Ovary (tissue), 10 donors: ENCODE measurements at places on chromosomes 5 and 9. TPM values are rescaled to one million over a fixed set of nuclear protein-coding genes. Genes with fewer than 3 reads are reported as not detected.

DNA sequence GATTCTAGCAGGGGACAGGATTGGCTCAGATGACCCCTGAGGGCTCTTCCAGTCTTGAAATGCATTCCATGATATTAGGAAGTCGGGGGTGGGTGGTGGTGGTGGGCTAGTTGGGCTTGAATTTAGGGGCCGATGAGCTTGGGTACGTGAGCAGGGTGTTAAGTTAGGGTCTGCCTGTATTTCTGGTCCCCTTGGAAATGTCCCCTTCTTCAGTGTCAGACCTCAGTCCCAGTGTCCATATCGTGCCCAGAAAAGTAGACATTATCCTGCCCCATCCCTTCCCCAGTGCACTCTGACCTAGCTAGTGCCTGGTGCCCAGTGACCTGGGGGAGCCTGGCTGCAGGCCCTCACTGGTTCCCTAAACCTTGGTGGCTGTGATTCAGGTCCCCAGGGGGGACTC lies 2.9 kb upstream of the MYOZ3 start:
- no peak overlapping the region for H3K27ac ChIP-seq
- H3K4me3 ChIP-seq, result no peak overlapping the region
- H3K36me3 ChIP-seq, result no peaks in the 10 kb centered on the region
- no peaks in the 10 kb centered on the region for H3K27me3 ChIP-seq
- DNase-seq, result no peak

- no peak overlapping the region for H3K27ac ChIP-seq
- H3K4me1 ChIP-seq, result no peaks in the 10 kb centered on the region
- H3K27me3 ChIP-seq, result no peaks in the 10 kb centered on the region
- no peak overlapping the region for H3K4me3 ChIP-seq
- H3K36me3 ChIP-seq, result no peaks in the 10 kb centered on the region
- DNase-seq, result no peak
Observed at GRCh38 chr9:78620303-78620702, 323.4 kb downstream of the PSAT1 start.

DNA sequence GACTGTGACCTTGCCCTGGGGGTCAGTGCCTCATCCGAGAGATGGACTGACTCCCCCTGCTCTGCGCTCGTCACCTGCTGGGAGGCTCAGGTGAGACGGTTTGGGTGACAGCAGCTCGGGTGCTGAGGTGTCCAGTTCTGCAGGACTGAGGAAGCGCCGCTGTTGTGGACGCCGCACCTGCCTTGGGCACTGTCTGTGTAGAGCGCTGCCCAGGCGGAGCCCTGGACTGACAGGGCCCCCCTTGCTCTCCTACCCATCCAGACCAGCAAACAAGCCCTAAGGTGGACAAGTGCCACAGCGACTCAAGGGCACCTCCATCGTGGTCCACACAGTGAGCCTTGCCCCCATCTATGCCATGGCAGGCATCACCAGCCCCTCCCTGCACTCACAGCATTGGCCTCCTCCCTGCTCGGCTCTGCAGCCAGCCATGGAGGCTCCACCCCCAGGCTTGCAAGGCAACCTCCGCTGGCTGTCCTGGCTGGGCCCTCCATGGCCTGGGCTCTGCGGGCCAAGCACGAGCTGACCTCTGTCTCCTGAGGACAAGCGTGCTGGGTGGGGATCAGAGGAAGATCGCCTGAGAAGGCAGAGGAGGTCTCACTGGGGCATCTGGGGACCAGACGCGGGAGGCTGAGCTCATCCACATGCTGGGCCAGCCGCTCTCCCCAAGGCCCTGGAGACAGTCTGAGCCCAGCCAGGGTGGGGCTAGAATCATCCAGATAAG lies 87.1 kb upstream of the COL5A1 start:
- no peaks in the 10 kb centered on the region for H3K36me3 ChIP-seq
- no peak for DNase-seq
- H3K27me3 ChIP-seq, result no peaks in the 10 kb centered on the region
- H3K4me1 ChIP-seq, result no peaks in the 10 kb centered on the region

- DNase-seq, result no peak
- no peaks in the 10 kb centered on the region for H3K36me3 ChIP-seq
- no peaks in the 10 kb centered on the region for H3K27me3 ChIP-seq
- peaks cover 18% of the 10 kb centered on the region for H3K4me1 ChIP-seq
- H3K27ac ChIP-seq, result peak overlapping the region; percentile 86
Observed at GRCh38 chr9:97528529-97529230, 27.2 kb downstream of the TMOD1 start.

SPINK13 gene
- not detected for total RNA-seq

CATSPER3 gene
- 0.36 TPM for total RNA-seq
